Activated naive CD4-positive, alpha-beta T cell treated with anti-CD3 and anti-CD28 coated beads for 36 hours (primary cell): ENCODE measurements at places on chromosomes 12 and 14.
A peak's percentile ranks its signal among the peaks of the same experiment; 100 is the strongest.

- no peak for DNase-seq
Measured at GRCh38 chr14:79584679-79585078, 626.6 kb downstream of the DIO2 start.

DNA sequence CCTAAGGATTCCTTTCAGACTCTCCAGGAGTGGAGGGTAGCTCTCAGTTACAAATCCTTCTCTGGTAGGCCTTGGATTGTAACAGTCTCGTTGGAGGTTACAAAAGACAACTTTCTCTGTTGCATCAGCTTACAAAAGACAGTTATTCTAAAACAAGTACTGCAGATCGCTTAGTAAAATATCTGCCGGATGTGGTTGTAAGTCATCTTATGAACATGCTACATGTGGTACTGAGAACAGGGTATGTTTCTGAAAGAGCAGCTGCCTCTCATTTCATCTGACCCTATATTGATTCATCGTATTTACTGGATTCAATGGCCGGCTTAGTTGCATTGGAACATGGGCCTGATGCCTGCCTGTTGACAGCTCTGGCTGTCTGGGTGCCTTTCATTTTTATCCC is 157.4 kb downstream of the PTCSC3 start:
- no peak for DNase-seq

- no peak for DNase-seq
Measured at GRCh38 chr12:38934686-38935085, 29.3 kb upstream of the CPNE8 start.

- no peak for DNase-seq
Measured at GRCh38 chr14:69303086-69303485, 43.1 kb downstream of the GALNT16 start.

- peak; percentile 79 for DNase-seq
Measured at GRCh38 chr12:92927055-92927435, 2.0 kb downstream of the EEA1 start.

- DNase-seq, result peak; percentile 72
Measured at GRCh38 chr14:24171422-24172260, at the start of gene REC8. Gene REC8 (plus strand): TSS chr14:24172080. CDS start chr14:24172553, 473 bp downstream.

DNA sequence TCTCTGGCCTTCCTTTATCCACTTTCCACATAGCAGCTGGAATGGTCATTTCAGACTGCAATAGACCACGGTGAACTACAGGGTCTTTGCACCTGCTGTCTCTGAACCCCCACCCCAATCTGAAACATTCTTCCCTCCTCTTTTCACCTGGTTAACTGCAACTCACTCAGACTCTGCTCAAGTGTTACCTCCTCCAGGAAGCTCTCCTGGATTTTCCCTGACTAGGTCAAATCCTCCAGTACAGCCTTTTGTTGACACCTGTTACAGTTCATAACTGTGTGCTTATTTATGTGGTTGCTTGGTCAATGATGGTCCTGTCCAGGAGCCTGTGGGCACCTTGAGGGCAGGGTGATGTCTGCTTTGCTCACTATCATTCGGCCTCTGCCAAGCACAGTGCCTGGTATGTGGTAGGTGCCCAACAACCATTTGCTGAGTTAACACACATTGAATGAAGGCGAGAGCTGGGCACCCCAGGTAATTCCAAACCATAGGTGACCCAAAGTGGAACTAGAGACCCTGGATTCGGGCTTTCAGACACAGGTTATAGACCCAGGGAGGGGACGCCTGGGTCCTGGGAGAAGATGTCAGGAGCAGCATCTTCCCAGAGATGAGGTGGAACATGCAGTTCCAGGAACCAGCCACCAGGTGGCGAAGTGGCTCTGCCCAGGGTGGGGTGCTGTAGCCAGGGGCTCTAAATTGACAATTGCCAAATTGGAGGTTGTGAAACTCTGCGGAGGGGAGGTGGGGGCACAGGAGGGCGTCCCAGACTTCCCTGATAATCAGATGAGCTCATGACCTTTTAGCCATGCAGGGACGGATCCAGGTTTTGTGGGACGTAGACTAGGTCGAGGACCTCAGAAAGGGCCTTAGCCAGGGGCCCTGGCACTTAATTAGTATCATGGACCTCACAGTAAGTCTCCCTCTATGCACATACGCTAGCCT is 28.1 kb downstream of the TRPV4 start:
- DNase-seq, result peak; percentile 74

GRCh38 chr14:70034257-70034656 is 154.5 kb downstream of the SLC8A3 start:
- DNase-seq, result no peak

GRCh38 chr14:59275668-59276067 is 87.2 kb downstream of the DAAM1 start:
- no peak for DNase-seq

DNA sequence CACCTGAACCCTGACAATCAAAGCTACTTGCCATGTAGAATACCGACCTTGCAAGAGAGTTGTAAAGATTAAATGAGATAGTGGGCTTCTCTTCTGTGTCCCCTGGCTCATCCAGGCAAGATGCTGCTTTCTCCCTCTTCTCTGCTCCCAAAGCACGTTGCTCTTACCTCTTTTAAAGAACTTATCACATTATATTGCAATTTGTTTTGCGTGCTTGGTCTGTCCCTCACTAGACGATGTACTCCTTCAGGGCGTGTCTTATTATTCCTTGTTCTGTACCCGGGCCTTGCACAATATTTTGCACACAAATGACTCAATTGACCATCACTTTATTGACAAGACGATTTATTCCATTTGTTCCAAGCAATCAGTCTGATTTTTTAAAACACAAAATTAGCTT is 3.3 kb downstream of the DCN start:
- no peak for DNase-seq

DNA sequence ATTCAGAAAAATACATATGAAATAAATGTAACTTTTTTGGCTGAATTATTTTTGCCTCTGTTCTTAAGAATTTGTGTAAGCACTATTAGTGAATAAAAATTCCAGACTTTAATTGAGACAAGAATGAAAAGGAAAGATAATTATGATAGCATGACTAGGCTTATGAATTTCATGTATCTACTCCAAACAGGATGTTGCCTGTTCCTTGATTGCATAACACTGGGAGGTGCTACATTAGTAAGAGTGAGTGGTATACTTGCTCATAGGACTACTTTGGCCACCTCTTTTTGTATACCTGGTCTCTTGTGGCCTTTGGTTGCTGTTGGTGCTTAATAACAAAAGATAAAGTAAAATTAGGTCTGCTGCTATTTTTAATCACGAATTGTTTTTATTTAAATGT is 112.8 kb downstream of the NAV3 start:
- DNase-seq, result no peak

DNA sequence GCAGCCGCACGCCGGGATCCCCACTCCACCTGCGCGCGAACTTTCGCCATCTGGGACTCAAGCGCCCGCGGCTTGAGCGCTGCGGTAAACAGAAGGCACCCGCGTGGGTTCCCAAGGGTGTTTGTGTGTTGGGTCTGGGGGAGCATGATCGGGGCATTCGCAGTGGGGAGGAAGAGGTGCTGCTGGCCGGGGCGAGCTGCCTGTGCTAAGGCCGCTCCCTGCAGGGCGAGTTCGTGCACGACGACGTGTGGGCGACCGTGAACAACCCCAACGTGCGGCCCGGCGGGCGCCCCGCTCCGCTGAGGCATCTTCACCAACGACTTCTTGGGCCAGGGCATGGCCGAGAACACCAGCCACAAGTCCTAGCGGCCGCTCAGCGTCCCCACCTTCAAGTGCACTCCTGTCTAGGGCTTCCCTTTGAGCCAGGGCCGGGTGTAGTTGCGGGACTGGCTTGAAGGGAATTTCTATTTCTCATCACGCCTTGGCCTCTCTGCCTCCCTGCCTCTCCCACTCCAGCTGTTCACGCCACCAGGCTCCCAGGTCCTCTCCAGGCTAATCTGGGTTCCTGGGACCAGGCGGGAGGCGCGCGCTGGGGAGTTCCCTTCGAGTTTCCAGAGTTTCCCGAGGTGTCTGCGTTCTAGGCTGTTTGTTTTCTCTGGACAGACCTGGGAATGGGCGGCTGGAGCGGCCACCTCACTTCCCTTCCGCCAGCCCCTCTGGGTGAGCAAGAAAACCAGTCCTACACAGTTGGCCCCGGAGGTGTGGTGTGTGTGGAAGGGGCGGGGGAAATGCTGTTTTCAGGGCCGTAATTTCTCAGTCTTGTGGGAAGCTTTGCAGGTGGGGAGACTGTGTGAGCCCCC is 417.8 kb upstream of the TMTC1 start:
- no peak for DNase-seq

GRCh38 chr12:22624870-22625761 is at the start of gene ETNK1:
Gene ETNK1 (plus strand): TSS chr12:22625171. CDS start chr12:22625431, 260 bp downstream.
- peak; percentile 87 for DNase-seq

- peak; percentile 12 for DNase-seq
Measured at GRCh38 chr12:88227263-88227662, 85.2 kb downstream of the TMTC3 start.

DNA sequence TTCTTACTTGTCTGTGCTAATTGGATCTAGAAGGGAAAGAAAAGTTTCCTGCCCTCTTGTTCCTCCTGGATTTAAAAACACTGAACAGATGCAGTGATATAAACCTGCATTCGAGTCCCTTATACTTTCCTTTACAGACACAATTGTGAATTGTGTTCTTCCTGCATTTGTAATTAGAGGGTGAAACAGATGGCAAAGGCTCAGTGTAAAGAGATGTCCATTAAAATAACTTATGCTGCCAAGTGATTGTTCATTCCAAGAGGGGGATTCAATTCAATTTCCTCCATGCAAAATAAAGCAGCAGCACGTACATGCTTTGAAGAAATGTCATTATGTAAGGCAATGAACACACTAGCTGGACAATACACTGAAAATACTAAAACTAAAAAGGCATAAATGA is 248.3 kb upstream of the LRIG3 start:
- no peak for DNase-seq

GRCh38 chr14:42715316-42715715 is 1108.6 kb downstream of the LRFN5 start:
- no peak for DNase-seq

- DNase-seq, result peak; percentile 40
Measured at GRCh38 chr14:61034416-61035120, 53.5 kb downstream of the SLC38A6 start.

DNA sequence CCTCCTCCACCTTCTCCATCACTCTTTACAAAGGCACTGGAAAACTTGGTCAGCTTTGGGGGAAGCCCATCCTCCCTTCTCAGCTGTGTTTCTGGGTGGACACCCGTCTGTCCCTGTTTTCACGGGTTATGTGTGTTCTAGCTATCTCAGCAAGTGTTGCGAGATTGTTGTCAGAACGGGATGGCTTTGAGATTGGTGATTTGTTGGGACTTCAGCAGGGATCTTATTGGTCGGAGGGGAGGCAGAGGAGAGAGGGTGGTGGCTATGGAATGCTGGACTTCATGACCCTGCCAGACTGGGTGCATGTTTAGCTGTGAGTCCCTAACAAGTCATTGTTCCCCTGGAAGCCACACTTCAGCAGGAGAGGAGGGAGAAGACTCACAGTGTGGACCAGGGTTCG is 2.1 kb downstream of the USP5 start:
- DNase-seq, result no peak

- no peak for DNase-seq
Measured at GRCh38 chr14:56318393-56319115, 200.3 kb downstream of the PELI2 start.

GRCh38 chr12:73632661-73633060 is 905.0 kb upstream of the ATXN7L3B start:
- no peak for DNase-seq

DNA sequence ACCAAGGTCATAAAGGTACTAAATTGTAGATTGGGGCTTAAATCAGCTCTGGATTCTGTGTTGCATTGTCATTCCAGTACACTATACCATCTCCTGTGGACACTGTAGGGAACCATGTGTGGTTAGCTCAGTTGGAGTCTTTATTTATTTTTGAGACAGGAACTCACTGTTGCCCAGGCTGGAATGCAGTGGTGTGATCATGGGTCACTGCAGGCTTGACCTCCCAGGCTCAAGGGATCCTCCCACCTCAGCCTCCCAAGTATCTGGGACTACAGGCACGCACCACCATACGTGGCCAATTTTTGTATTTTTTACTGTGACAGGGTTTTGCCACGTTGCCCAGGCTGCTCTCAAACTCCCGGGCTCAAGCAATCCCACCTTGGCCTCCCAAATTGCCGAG is 6.7 kb downstream of the PAPOLA start:
- DNase-seq, result no peak

DNA sequence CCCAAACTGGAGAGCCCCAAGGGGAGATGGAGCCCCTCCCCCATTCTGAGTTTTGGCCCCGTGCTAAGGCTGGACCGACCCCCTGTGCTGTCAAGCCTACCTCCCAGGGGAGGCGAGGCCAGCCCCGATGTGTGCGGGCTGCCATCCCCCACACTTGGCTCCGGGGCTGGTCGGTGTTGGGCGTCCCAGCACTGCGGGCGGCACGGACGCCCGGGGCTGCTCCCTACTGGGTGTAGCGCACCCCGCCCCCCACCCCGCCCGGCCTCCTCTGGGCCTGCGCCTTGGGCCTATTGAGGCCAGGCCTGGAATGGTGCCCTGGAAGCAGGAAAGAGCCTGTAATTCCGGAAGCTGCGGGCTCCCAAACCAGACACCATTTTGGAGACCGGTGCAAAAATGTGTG is 2.6 kb downstream of the DCAF4 start:
- DNase-seq, result no peak

GRCh38 chr14:104335176-104335575 is 196.8 kb downstream of the KIF26A start:
- no peak for DNase-seq

GRCh38 chr14:55789406-55789805 is 209.4 kb downstream of the KTN1 start:
- DNase-seq, result no peak

DNA sequence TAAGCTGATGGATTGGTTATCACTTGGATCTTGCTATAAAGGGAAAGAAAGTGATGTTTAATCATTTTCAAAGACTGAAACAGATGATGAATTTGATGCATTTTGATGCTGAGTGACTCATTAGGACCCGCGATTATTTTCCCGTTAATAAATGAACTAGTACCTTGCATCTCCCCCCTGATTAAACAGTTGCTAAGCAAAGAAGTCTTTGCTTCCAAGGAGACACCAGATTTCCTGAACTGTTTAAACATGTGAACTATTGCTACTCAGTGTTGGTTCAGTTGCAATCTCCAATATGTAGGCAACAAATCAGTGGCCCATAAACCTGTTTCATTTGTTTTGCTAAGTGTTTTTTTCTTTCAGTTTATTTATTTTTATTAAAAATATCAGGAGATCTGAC is 375.2 kb downstream of the AACS start:
- no peak for DNase-seq

DNA sequence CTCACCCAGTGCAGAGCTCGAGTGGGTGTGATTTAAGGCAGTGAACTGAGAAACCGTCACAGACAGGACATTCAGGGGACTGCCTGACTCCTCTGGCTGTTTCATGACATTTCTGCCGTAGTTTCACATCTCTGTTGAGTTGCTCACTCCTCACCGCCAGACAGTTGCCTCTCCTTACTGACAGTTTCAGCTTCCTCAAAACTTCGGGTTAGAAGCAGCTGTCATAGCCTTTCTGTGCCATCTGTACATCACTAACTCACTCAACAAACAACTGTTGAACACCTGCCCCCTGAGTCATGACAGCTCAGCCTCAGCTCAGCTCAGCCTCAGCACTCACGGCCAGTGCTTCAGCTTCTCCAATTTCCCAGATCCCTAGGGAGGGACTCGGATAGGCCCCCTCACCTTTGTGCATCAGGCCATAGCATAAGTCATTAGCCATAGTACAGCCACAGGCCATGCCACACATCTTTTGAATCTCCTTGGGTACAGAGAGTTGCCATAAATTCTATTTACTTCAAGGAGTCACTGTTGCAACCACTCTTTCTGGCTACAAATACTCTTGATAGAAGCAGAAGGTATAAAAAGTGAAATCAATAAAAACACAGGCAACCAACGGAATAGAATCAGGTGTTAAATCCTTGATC is 6.2 kb upstream of the SLC15A4 start:
- DNase-seq, result peak; percentile 40
